ENCODE measurements at places on chromosomes 2 and 18.

- DNase-seq: no peak
These were observed 336.8 kb downstream of the DSEL start for GRCh38 chr18:67179726-67180125.

DNA sequence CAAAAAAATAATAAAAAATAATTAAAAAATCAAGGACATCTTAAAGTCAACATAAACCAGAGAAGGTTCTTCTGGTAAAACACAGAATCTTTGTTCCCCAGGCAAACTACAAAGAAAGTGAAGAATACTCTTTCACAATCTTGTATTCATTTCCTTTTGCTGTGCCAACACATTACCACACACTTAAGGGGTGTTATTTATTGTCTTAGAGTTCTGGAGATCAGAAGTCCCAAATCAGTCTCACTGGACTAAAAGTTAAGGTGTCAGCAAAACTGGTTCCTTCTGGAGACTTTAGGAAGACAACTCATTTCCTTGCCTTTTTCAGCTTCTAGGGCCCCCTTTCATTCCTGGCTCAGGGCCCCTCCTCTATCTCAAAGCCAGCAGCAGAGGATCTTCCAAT lies 12.2 kb upstream of the CAB39 start:
- no peak for DNase-seq

GRCh38 chr18:22826726-22827125 lies 106.4 kb upstream of the RBBP8 start:
- no peak for DNase-seq

GRCh38 chr2:36569267-36569856 lies 28.6 kb downstream of the FEZ2 start:
- no peak for DNase-seq

DNA sequence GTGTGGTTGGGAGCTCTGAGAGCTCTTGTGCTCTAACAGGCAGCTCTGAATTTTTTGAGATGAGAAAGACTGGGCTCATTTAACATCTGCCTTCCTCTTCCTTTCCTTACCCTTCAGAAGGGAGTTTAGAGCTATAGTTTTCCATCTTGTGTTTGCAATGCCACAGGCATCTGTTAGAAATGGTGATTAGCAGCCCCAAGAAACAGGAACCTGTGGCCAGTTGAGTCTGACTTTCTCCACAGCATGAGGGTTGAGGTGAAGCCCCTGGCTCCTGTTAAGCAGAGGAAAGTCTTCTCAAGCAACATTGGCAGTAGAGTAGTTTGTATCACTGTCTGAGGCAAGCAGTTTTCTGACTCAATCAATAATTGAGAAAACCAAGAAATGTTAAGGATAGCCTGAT lies 577.4 kb downstream of the ZEB2 start:
- DNase-seq: no peak

DNA sequence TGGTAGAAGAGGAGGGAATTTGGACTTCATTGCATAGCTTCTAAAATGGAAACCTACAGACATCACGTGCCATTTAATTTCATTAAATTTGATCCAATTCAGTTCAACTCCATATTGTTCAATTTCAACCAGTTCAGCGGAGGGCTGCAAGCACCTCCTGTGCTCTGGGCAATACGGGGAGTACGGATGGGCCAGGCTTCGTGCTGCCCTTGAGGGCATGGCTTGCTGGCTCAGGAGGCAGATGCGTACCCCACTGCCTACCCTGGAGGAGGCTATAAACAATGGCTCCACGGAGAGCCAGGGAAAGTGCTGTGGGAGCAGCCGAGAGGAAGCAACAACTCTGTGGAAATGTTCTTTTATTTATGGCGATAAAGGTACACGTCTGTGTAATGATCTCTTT lies 261.8 kb downstream of the DCDC2C start:
- no peak for DNase-seq

GRCh38 chr2:67164771-67165522 lies 232.2 kb upstream of the ETAA1 start:
- no peak for DNase-seq

DNA sequence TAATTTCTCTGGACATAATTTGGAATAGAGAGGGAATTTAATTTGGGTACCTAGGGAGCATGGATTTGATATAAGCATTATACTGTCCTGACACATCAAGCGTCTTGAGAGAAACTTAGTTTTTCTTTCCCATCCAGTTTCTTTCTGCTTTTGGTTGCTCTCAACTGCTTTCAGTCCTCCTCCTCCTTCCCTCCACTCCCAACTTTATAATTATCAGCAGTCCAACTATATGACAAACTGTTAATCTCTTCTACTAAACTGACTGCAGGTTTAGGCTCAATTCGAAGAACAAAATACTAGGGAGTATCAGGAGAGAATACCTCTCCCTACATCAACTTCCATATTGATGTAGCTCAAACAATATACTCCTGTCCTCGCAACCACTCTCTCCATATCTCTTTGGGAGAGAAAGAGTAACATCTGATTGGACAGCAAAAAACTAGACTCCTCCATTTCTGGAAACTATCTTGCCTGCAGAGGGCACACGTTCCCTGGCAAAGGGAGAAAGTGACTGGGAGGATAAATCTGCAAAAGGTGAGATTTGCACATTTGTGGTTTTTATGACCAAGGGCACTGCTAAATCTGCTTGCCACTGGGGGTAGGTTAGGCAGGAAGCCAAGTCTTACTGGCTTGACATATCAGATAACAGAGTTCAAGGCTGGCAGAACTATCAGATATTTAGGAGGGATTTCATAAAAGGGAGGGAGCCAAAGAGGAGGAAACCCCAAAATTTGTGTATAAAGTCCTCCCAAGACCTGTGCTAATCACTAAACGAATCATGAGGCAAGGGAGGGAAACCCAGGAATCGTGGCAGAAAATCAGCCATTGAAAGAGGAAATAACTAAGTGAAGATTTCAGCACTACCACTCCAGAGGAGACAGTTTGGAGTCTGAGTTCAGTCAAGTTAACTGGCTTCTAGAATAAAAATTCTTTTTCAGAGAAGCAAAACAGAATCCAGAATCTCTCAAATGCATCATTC lies 40.0 kb downstream of the ICA1L start:
- DNase-seq: no peak

GRCh38 chr18:34611904-34612303 lies 98.2 kb upstream of the DTNA start:
- DNase-seq: no peak

GRCh38 chr2:25371253-25372241 lies 29.8 kb upstream of the DNMT3A start:
- DNase-seq: no peak

GRCh38 chr2:120631724-120632123 lies 103.9 kb upstream of the GLI2 start:
- no peak for DNase-seq

All from AG04450 (cell line).